ENCODE measurements at places on chromosomes 3 and 15. TPM values are rescaled to one million over a fixed set of nuclear protein-coding genes. Genes with fewer than 3 reads are reported as not detected.

DNA sequence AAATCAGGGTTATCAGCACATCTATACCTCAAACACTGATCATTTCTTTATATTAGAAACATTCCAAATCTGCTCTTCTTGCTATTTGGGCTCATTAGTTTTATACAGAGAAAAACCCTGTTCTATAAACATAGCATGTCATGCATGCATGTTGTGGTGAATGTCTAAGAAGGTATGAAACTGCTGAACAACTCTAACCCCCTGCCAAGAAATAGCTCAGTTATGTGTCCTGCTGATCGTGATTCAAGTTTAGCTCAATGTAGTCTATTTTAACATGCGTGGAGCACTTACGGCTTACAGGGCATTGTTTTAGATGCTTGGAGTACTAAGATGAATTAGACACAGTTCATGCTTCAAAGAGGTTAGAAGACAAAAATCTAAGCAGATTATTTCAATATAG, 35.8 kb downstream of the MYH15 start:
- DNase-seq, result no peak

- no peak for DNase-seq
These were observed 501.4 kb upstream of the NR2F2 start for GRCh38 chr15:95829062-95829461.

DNA sequence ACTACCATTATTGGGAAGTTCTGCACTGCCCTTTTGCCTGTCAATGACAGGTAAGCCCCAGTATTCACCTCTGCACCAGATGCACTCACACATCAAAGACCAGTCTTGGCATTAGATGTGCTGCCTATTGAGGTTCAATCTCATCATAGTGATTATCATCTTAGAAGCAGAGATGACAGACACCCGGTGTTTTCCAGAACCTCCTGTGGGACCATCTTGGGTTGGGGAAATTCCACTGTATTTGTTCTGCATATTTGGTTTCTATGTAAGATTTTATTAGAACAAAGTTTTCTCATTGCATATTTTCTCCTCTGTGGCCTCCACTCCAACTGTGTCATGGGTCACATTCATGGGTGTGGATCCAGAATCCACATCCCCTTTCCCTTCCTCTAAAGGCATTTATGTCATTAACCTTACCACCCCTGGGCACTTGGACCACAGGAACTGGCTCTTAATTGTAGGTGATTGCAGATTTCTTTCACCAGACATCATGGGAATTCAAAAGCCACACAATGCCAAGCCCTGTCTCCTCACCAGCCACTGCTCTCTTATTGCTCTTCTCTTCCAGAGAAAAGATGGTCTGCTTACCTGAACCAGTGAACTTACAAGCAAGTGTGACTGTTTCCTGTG, 31.2 kb downstream of the PLA1A start:
- peak; percentile 44 for DNase-seq

DNA sequence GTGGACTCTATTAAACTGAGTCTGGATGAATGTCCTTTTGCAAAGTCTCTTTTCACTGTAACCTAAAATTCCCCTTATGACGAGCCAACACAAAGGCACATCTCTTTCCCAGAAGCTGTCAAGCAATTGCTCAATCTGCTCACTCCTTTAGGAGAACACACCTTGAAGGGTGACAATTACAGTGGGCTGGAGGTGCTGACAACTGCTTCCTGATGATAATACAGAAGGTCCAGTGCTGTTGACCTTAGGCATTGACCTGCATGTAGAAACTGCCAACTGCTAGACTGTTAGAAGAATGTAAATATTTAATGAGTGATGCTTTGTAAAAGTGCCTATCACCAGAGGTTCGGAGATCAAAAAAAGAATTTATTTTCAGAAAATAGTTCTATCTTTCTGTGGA, 757.7 kb downstream of the GRM7 start:
- DNase-seq, result no peak

- DNase-seq, result no peak
These were observed 229.0 kb upstream of the TBL1XR1 start for GRCh38 chr3:177426106-177426877.

DNA sequence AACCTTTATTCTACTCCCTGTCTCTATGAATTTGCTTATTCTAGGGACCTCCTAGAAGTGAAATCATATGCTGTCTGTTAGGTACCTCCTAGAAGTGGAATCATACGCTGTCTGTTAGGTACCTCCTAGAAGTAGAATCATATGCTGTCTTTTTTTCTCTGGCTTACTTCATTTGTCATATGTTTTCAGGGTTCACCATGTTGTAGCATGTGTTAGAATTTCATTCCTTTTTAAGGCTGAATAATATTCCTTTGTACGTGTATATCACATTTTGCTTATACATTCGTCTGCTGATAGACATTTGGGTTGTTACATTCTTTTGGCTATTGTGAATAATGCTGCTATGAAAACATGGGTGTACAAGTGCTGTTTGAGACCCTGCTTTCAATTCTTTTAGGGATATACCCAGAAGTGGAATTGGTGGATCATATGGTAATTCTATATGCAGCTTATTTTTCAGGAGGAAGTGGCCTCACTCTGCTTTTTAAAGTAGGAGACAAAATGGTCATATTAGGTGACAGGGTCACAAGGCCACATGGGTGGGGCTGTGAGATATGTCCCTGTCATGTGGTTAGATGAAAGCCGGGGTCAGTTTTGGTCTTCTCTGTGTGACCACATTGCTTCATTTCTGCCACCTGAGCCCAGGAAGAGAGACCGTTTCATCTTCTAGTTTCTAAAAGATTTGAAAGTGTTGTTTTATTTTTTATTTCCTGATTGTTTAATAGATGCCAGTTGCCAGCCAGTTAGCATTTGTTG, 76.7 kb downstream of the FLNB start:
- DNase-seq, result no peak

Gene MGLL
- polyA plus RNA-seq, result 10.0 TPM

GRCh38 chr15:64166102-64166890, 3.5 kb upstream of the PPIB start:
- no peak for DNase-seq

Gene FAM81A
- polyA plus RNA-seq, result 0.40 TPM

Gene CCR8
- polyA plus RNA-seq, result not detected

DNA sequence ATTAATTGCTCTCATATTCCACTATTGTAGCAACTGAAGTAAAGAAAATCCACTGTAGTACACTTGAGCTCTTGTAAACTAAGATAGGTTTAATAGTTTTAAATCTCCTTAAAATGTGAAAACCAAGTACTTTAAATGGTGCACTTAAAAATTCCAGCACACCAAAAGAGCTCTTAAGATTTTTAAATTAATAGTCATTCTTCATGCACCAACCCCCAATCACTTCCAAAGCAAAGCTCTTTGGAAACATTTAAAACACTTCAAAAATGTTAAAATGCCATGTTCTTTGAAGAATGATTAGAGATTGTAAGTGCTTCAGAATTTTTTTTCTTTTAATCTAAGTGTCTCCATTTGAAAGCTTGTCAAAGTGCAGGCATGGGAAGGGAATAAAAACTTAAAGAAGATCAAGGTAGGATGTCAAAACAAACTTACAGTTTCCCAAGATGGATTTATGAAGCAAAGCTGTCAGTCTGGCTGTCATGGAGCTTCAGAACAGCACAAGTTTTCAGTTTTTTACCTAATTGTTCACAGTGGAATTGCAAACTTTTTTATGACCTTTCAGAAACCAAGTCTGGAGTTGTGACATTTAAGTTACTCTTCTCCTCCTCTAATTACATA, 84.3 kb downstream of the ARPP21 start:
- DNase-seq, result no peak

Gene MASP1
- not detected for polyA plus RNA-seq

- no peak for DNase-seq
These were observed 14.2 kb upstream of the HOMER2 start for GRCh38 chr15:82966671-82967071.

Gene CMTM7
- polyA plus RNA-seq, result 146 TPM

Gene NANOGP8
- not detected for polyA plus RNA-seq

DNA sequence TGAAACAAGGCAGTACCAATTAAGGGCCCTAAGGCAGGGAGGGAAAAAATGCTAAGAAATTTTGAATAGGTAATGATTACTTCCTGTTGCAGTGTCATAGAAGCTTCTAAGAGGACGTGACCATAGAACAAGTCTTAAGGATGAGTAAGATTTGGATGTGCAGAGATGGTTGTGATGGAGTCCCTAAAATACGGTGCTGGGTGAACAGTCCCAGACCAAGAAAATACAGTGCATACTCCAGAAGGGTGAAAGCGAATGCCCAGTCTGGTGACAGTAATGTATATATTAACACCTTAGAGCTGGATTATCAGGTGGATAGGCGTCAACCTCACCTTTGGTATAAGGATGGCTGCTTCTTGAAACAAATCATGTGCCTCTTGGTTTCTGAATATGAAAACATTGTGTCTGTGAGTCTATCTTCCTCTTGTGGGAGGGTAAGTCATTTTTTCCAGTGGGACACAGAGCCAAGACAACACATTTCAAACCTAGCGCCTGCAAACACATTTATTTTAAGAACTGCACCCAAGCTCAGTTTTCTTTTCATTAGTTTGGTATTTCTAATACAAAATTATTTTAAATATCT, 101.2 kb upstream of the TP63 start:
- no peak for DNase-seq

DNA sequence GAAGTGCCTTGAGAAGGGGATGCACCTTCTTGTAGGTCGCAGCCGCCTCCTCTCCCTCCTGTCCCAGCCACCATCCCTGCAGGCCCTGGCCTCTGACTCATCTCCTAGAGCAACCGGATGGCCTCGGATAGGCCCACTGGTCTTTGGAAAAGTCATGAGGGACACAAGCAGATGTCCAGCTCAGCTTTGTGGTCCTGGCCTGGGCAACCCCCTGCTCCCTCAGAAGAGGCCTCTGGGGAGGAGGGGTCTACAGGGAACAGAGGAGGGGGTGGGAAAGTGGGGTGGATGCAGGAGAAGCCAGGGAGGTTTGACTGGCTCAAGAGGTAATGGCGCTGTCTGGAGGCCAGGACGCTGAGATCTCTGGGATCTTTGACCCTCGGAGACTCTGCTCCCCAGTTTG, 259.2 kb upstream of the TLE3 start:
- no peak for DNase-seq
